Panc1 (cell line): ENCODE measurements at places on chromosomes 4 and X.
A peak's percentile ranks its signal among the peaks of the same experiment; 100 is the strongest.

- no peak for DNase-seq
Measured at GRCh38 chr4:40283968-40284367, 51.2 kb upstream of the CHRNA9 start.

GRCh38 chr4:72568959-72569718, at the start of gene ADAMTS3:
TSS of gene ADAMTS3 (minus strand) at chr4:72569221. CDS start at chr4:72568762, 459 bp downstream.
- no peak for DNase-seq

DNA sequence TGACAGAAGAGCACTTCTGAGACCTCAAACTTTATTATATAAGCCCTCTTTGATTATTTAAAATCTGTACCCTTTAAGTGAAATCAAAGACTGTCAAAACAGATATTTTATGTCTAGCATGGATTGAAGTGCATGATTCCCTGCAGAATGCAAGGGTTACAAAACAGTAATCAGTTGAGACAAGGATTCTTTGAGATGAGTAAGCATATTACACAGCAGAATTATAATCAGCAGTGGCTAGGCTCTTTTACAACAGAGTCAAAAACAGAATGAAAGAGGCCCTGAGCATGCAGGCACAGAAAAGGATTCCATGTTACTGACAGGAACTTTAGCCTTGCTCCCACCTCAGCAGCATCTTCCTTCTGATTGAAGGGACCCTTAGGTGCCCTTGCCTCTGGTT, 487.9 kb upstream of the GALNT7 start:
- no peak for DNase-seq

DNA sequence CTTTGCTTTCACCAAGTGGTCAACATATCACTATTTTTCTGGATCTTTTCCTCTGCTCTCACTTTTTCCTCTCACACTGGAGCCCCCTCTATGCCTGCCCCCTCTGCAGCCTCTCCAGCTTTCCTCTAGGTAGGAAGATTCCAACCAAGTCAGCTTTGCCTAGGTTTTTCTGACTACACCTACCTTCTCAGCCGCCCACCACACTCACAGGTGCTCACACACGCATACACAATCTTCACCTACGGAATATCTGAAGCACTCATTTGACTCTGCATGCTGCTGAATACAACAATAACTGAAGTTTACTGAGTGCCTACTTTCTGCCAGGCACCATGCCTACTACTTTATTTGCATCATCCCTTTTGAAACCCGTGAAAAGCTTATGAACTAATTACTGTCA, 328.0 kb downstream of the PPP3CA start:
- no peak for DNase-seq

GRCh38 chr4:156815717-156816359, 155.8 kb downstream of the PDGFC start:
- DNase-seq, result no peak

- DNase-seq, result no peak
Measured at GRCh38 chrX:130952266-130953043, 49.4 kb upstream of the ENOX2 start.

GRCh38 chrX:56281789-56282188, 49.6 kb downstream of the KLF8 start:
- peak; percentile 2 for DNase-seq

- no peak for DNase-seq
Measured at GRCh38 chr4:88736264-88736663, 38.6 kb upstream of the NAP1L5 start.

GRCh38 chrX:115650916-115651315, 89.9 kb downstream of the PLS3 start:
- no peak for DNase-seq

- no peak for DNase-seq
Measured at GRCh38 chr4:141248029-141248428, 27.3 kb downstream of the ZNF330 start.

GRCh38 chrX:151396042-151396824, 773 bp upstream of the VMA21 start:
- peak; percentile 25 for DNase-seq

DNA sequence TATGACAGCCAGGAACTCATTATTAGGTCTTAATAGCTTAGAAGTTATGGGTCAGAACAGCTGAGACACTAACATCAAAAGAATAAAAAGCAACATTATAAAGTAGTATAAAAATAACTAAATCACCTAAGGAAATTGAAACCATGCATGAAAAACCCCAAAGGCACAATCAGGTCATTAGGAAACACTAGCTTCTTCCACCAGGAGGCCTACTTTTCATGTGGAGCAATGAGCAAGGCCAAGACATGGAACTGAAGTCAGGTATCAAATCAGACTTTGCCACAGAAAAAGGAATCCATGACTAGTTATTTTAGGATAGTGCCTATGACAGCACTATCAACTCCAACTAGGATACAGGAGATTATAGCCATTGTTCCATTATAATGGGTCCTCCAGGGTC, 7.9 kb downstream of the HUWE1 start:
- DNase-seq, result no peak

DNA sequence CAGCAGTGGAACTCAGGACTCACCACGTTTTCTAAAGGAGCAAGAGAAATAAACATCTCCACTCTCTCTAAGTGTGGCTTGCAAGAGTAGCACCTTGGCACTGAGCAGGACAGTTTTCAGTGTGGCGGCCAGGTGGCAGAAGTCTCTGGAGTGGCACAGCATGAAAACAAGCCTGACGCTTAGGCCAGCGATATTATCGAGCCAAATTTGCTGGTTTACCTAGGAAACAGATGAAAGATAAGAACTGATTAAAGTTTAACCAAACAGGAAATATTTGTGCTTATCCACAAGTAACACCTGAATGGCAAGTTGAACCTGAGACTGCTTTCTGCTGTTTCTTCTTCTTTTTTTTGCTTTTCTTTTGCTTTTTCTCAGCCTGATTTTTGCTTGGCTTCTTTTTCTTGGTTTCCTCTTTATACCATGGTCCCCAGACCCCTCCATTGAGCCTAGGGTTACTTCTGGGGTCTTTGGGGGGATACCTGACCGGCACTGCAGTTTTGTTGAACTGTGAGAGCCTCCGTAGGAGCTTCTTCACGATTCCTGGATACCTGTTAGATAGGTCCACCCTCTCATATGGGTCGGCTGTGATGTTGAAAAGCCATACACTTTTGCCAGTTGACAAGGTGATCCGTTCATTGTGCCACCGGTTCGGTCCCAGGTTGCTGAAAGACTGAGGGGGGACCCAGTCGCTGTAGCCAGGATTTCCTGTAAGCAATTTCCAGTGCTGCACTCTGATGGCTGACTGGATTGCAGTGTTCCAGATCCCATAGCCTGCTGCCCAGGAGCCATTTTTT, 77.3 kb downstream of the ARSJ start:
- no peak for DNase-seq

GRCh38 chr4:175935016-175935661, 123.1 kb upstream of the GPM6A start:
- DNase-seq, result no peak

DNA sequence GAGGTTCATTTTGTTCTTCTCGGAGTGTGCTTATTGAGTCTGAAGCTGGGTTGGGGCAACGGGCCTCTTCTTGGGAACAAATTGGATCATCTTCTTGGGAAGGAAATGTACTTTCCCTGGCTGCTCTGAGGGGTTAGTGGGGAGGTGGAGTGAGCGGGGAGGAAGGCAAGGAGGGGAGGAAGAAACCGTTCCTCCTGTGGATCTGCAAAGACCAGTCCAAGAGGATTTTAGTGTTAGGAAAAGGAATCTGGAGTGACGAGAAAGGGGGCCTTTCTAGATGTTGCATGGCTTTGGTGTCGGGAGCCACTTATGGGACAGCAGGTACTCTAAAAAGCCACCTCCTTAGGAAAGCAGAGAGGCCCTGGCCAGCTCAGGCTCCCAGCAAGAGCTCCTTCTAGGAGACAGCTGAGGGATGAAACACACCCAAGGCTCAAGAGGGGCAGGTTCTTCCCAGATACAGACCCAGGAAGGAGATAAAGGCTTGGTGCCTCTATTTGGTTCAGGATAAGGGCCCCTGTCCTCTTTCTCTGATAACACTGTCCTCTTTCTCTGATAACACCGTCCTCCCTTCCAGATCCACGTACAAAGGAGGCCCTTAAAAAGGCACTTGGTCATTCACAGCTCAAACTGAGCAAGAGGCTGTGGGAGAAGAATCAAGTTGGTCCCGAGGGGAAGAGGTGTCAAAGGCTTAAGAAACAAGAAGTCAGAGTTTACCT, 451 bp downstream of the SOD3 start:
- no peak for DNase-seq

GRCh38 chrX:18643243-18643642, 28.7 kb downstream of the RS1 start:
- DNase-seq, result no peak

GRCh38 chr4:1720163-1720983, 750 bp downstream of the TMEM129 start:
- no peak for DNase-seq

GRCh38 chrX:46408553-46409407, 136.4 kb downstream of the ZNF674 start:
- peak; percentile 30 for DNase-seq

DNA sequence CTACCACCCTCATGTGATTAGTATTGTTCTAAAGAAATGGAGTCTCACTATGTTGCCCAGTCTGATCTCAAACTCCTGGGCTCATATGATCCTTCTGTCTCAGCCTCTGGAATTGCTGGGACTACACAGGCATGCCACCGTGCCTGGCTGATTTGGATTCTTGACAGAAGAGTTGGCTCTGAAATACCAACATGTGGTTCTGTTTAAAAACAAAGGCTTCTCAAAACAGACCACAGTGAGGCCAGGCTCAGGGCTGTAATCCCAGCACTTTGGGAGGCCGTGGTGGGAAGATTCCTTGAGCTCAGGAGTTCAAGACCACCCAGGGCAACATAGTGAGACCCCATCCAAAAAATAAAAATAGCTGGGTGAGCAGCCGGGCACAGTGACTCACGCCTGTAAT, 126.7 kb downstream of the DHRSX start:
- no peak for DNase-seq

GRCh38 chr4:80209340-80209701, 12.0 kb downstream of the PRDM8 start:
- DNase-seq, result no peak

- no peak for DNase-seq
Measured at GRCh38 chr4:99161373-99162099, 17.4 kb upstream of the ADH4 start.

DNA sequence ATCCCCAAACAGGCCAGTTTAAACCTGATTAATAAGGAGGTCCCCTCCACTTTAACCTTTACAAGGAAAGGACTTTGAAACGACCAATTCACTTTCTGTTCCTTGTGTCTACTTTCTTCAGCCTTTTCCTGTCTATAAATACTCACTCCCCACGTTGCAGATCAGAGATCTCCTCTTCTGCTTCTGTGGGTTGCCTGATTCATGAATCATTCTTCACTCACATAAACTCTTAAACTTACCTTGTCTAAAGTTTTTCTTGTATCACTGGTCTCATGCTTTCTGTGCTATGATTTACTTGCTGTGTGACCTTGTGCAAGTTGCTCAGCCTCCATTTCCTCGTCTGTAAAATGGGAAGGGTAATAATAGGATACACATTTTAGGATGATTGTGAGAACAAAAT, 236.1 kb downstream of the QDPR start:
- DNase-seq, result no peak

GRCh38 chr4:107736924-107737448, 17.0 kb upstream of the PAPSS1 start:
- DNase-seq, result no peak

DNA sequence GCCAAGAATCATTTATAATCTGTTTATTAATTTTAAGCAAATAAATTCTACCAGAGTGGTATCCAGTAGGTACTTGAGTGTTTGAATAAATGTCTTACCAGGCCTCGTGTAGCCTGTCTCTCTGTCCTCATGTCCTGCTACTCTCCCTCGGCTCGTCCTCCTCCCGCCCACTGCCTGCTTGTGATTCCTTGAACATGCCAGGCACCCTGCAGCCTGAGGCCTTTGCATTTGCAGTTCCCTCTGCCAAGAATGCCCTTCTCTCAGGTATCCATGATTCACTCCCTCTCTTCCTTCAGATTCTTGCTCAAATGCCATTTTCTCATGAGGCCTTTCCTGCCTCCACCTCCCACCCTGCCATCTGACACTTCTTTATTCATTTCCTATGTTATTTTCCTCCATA, 209.7 kb upstream of the PRPS2 start:
- no peak for DNase-seq

DNA sequence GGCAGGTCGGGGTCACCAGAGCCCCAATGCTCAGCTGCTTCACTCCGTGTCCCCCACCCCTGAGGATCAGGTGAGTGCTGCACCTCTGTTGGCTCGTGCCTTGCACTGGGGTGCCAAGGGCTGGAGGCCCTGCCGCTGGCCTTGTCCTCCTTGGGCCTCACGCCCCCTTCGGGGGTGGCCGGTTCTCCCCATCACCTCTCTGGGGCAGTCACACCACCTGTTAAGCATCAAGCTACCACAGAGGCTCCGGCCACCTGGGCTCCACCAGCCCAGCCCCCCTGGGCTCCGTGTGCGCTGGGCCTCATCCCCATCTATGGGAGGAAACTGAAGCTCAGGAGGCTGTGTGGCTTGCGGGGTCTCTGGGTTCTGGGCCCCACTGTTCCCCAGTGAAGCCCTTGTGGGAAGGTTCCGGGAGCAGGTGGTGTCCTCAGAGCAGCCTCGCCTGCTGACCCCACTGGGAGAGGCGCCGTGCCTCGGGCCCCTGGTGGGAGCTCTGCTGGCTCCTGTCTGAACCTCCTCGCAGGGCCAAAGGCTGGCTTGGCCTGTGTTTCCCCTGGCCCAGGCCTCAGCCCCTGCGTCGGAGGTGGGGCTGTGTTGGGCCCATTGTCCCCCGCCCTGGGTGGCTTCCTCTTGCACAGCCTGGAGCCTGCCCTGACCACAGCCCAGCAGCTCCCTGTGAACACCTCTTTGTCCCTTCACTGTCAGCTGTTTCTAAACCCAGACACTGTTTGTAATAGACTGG, 30.8 kb downstream of the DOK7 start:
- no peak for DNase-seq

DNA sequence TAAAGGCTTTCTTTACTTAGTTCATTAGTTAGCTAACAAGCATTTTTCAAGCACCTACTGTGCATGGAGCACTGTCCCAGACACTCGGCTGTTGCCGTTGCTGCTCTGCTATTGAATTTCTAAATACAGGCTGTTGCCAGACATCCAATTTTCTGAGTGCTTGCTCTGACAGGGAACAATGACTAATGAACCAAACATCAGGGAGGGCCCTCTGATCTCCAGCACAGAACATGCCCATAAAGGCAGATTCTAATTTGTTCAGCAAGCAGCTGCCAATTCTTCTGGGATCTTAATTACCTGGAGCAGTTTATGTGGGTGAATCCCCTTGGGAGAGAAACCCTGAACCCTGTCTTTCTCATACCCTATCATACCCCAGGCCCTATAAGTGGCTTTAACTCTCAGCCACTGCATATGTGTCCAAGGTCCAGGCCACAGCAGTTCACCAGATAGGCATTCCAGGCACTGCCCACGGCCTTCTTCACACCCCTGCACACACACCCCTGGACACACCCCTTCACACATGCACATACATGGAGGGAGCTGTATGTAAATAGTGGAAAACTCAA, 27.9 kb downstream of the TSC22D3 start:
- DNase-seq, result no peak

GRCh38 chr4:61520681-61521160, 320.6 kb downstream of the ADGRL3 start:
- no peak for DNase-seq

DNA sequence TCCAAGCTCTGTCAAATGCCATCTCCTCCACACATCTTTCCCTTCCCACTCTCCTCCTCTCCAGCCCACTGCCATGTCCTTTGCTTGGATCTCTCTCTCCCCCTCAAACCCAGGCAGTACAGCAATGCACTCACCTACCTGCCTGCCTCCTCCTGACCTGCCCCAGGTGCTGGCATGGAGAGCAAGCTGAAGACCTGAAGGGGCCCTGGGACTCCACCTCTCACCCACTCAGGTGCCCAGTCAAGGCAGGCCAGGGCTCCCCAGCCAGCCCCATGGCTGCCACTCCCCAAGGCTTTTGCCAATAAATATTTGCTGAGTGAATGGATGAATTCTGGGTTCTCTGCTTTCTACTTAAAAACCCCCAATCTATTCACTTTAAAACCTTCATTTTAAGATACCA, 12.6 kb upstream of the PHKA2 start:
- DNase-seq, result no peak
